Activated CD4-positive, alpha-beta T cell treated with anti-CD3 and anti-CD28 coated beads, Interleukin-2, amount 50 U/mL, for 16 hours (primary cell): ENCODE measurements at places on chromosomes 16 and 17.

- DNase-seq = no peak
Measured at GRCh38 chr16:1510941-1511351, 17.8 kb downstream of the TELO2 start.

DNA sequence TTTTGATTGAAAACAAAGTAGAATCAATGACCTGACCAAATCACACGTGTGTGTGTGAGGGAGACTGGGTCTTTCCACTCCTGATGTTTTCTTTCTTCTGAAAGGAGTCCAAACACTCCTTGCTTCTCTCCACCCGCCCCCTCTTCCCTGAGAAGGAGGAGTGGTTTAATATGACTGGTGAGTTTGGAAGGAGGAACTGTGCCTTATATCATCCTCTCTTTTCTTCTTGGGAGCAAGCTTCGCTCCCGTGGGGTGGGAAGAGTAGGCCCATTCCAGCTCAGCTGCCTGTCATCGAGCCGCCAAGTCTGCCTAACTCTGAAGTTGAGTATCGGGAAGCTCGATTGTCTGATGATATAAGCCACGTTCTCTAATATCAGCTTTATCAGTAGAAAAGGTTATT is 96.5 kb downstream of the YPEL2 start:
- DNase-seq = no peak

- DNase-seq = peak; percentile 20
Measured at GRCh38 chr16:26644912-26645543, 421.7 kb upstream of the C16orf82 start.

GRCh38 chr17:15945527-15946191 is 729 bp downstream of the ADORA2B start:
- no peak for DNase-seq

DNA sequence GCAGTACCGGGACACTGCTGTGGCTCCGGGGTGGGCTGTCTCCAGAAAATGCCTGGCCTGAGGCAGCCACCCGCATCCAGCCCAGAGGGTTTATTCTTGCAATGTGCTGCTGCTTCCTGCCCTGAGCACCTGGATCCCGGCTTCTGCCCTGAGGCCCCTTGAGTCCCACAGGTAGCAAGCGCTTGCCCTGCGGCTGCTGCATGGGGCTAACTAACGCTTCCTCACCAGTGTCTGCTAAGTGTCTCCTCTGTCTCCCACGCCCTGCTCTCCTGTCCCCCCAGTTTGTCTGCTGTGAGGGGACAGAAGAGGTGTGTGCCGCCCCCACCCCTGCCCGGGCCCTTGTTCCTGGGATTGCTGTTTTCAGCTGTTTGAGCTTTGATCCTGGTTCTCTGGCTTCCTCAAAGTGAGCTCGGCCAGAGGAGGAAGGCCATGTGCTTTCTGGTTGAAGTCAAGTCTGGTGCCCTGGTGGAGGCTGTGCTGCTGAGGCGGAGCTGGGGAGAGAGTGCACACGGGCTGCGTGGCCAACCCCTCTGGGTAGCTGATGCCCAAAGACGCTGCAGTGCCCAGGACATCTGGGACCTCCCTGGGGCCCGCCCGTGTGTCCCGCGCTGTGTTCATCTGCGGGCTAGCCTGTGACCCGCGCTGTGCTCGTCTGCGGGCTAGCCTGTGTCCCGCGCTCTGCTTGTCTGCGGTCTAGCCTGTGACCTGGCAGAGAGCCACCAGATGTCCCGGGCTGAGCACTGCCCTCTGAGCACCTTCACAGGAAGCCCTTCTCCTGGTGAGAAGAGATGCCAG is 12.9 kb downstream of the STH start:
- no peak for DNase-seq
